Stimulated activated CD4-positive, alpha-beta T cell treated with anti-CD3 and anti-CD28 coated beads, Interleukin-4, amount 100 ng/mL, for 1 hour (primary cell): ENCODE measurements at places on chromosomes 1 and 21.

GRCh38 chr1:6330410-6330911 is 63.1 kb downstream of the ACOT7 start:
- DNase-seq, result no peak

- DNase-seq, result no peak
Observed at GRCh38 chr1:183734543-183735036, 70.3 kb upstream of the RGL1 start.

GRCh38 chr1:50416150-50416527 is 7.1 kb downstream of the DMRTA2 start:
- DNase-seq, result no peak

DNA sequence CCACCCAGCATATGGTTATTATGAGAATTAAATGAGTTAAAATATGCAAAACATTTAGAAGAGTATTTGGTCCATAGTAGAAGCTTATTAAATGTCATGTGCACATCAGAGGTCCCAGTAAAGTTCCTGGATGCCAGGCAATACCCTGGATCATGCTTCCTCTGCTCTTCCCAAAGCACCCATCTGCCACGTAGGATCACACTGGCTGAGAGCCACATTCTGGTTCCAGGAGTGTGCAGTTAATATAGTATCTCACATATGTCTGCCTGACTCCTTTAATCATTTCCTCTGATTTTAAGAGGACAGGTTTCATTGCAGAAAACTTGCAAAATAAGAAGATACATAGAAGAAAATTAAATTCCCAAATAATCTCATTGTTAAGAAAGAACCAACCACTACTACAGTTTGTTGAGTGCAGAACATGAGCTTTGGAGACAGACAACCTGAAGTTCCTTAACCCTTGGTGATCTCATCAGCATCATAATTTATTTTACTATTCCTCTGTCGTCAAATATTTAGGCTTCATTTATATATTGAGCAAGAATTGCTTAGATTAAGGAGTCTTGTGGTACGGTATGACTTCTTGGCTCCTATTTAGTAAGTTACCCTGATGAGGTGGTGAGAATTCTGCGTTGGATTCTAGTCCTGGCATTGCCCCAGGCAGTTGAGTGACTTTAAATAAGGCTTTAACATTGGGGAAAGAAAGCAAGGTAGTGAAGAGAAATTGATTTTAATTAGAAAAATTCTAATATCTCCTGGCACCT is 12.3 kb downstream of the SGIP1 start:
- no peak for DNase-seq

GRCh38 chr1:96710708-96711477 is 10.7 kb upstream of the PTBP2 start:
- no peak for DNase-seq

DNA sequence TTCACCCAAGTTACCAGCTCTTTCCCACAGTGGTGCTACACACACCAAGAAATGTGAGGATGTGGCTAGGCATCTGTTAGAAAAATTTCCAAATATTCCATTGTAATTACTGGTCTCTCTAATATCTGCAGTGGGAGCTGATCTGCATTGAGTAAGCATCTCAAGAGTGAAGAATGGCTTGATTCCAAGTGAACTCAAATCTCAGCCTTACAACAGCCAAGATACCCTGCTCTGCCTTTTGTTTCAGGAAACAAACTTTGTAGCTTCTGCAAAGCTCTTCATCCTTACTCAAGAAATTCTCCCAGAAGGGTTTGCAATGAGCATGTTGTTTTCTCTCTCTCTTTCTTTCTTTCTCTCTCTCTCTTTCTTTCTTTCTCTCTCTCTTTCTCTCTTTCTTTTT is 181.1 kb downstream of the FCRL5 start:
- DNase-seq, result no peak

DNA sequence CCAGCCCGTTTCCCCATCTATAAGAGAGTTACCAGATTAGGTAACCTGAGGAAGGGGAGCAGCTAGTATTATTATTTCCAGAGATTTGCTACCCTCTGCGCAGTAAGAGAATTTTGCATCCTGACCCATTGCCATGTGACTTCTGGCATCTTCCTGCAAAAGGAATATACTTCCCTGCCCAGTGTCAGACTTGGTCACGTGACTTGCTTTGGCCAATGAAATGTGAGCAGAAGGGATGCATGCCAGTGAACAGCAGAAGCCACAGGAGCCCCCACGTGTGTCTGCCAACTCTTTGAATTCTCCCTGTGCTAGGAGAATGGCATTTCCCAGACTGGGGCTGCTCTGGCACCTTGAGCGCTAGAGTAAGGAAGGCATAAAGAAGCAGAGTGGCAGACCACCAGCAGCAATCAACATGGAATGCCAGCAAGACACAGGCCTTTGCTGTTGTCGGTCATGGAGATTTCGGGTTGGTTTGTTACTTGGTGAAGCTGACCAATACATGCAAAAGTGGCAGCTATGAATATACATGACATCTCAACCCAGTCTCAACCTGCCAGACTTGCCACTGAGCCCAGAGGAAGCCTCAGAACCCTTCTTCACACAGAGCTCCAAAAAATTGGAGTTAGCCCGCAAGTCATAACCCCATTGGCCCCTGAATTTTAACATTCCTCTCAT is 26.4 kb upstream of the SDHB start:
- no peak for DNase-seq

DNA sequence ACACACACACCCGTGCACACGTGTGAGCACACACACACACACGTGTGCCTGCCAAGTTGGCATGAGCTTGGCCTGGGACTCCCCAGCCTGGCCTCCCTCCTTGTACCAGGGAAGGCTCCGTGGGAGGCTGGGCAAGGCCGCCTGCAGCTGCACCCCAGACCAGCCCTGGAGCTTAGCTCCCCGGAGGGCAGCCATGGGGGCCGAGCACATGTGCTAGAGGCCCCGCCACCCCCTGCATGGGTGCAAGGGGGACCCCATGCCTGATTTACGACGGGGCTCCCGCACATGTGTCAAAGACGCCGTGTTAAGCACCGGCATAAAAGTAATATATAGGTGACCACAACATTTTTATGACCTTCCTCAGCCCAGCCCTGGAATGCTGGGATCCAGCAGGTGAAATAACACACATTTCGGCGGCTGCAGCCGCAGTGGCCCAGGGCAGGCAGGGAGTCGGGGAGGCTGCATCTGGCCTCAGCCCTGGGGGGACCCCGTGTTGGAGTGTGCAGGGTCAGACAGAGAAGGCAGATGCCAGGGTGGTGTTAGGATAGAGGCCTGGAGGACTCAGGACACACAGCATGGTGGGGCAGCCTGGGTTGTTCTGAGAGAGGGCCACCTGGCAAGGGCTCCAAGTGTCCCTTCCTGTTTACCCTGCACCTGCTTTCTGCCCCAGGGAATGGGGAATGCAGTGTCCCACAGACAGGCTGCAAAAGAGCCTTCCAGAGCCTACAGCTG is 56.3 kb downstream of the WNT9A start:
- no peak for DNase-seq
